ENCODE measurements at places on chromosomes 5 and 9. TPM values are rescaled to one million over a fixed set of nuclear protein-coding genes. Genes with fewer than 3 reads are reported as not detected.

GMCL2 gene
- not detected for polyA plus RNA-seq

OR1Q1 gene
- 0.29 TPM for polyA plus RNA-seq

- DNase-seq, result no peak
These were observed 14.8 kb downstream of the STXBP1 start for GRCh38 chr9:127626752-127627493.

GRCh38 chr5:72505016-72505415 lies 2.2 kb downstream of the ZNF366 start:
- no peak for DNase-seq

- no peak for DNase-seq
These were observed 43.0 kb downstream of the PARP8 start for GRCh38 chr5:50709471-50709870.

PCDHGB2 gene
- 4.5 TPM for polyA plus RNA-seq

CTSV gene
- polyA plus RNA-seq, result 3.1 TPM

- DNase-seq, result peak; percentile 97
These were observed at the start of the genes SURF1 and SURF2 for GRCh38 chr9:133356391-133357091. Gene SURF1 (minus strand): TSS chr9:133356487. CDS start chr9:133356453, 34 bp downstream. Gene SURF2 (plus strand): TSS chr9:133356550. CDS start chr9:133356593, 43 bp downstream.

GRCh38 chr5:115496936-115497576 lies 47.5 kb downstream of the FEM1C start:
- no peak for DNase-seq

TEK gene
- 0.03 TPM for polyA plus RNA-seq

FOXI1 gene
- polyA plus RNA-seq, result not detected

GRCh38 chr9:72772661-72773060 lies 180.2 kb downstream of the ALDH1A1 start:
- DNase-seq, result no peak

RARS1 gene
- polyA plus RNA-seq, result 53.5 TPM

GRCh38 chr5:91850031-91850430 lies 466.9 kb upstream of the ARRDC3 start:
- DNase-seq, result no peak

GRCh38 chr5:88502179-88503040 lies 233.8 kb upstream of the TMEM161B start:
- DNase-seq, result no peak

- no peak for DNase-seq
These were observed 354.7 kb downstream of the NDUFS4 start for GRCh38 chr5:53915120-53915519.

GRCh38 chr5:35129921-35130485 lies 82.3 kb upstream of the AGXT2 start:
- DNase-seq, result no peak

GPR150 gene
- polyA plus RNA-seq, result 0.06 TPM

GRCh38 chr5:163941079-163941478 lies 435.7 kb downstream of the MAT2B start:
- no peak for DNase-seq

DNA sequence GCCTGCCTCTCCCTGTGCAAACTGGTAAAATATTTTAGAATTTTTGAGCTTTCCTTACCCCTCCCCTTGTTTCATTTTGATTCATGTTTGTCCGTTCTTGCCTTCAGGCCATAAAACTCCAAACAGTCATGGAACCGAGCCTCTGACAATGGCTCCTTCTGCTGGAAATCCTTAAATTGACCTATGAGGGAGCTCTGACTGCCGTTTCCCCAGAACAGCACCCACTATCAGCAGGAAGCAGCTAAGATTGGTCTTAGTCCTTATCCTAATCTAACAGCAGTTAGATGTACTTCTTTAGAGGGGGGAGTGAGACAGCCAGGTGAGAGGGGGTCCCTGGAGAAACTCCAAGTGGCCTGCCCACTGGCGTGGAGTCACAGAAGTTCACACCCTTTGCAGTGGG lies 106.7 kb downstream of the FAM174A start:
- DNase-seq, result no peak

DNA sequence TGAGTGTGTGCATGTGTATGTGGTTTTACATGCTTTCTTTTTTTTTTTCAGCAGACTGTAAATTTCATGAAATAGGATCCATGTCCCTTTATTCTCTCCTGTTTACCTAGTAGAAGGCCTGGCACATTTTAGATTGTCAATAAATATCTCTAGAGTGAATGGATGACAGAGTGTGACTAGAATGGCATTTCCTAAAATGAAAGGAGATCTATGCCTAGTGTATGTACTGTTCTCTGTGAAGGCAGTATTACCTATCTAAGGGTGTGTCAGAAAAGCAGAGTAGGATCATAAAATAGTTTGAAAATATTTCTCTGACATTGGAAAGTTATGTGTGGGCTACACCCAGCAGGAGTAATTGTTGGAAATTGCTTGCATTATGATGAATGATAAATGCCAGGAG lies 1876.0 kb upstream of the C9orf72 start:
- DNase-seq, result no peak

DNA sequence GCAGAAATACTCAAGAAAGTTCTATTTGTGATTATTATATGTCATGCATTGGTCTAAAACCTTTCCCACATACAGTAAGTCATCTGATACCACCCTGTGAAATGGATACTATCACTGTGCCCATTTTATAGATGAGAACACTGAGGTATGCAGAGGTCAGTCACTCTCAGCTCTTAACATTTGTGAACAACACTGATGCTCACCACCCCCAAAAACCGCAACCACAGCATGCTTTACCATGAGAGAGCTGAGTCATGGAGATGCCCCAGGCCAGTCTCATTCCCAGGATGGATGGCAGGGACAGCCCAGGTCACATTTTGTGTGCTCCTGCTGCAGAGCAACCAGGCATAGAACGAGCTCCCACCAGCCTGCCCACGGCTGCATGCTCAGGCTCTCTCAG lies 53.5 kb upstream of the IRX1 start:
- DNase-seq, result no peak

DNA sequence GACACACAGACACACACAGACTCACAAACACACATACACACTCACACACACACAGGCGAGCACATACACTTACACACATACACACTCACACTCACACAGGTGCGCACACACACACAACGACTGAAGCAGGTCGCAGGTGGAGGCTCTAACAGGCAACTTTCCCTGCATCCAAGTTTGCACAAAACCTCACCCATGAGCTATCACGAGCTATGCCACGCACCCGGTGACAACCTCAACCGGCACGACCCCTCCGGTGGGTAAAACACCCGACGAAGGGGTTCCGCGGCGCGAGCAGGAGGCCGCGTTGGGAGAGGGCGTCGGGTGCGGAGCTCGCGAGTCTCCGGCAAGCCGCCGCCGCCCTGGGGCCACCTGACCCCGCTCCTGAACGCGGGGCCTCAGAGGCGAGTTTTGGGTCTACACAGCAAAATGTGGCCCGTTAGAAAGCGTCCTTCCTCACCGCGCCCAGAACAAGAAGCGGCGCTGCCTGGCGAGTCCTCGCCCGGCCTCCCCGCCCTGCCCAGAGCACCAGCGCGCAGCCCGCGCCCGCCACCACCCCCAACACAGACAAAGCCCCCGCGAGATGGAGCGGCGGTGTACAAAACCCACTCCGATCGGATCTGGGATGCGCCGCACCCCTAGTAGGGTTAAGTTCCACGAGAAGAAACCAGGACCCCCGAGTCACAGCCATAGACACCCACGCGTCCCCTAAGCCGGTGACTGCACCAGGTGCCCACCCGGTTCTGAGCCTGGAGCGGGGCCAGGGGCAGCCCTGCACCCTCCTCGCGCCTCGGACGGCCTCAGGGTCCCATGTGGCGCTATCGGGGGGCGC lies 665 bp downstream of the SLC6A3 start:
- no peak for DNase-seq

DNA sequence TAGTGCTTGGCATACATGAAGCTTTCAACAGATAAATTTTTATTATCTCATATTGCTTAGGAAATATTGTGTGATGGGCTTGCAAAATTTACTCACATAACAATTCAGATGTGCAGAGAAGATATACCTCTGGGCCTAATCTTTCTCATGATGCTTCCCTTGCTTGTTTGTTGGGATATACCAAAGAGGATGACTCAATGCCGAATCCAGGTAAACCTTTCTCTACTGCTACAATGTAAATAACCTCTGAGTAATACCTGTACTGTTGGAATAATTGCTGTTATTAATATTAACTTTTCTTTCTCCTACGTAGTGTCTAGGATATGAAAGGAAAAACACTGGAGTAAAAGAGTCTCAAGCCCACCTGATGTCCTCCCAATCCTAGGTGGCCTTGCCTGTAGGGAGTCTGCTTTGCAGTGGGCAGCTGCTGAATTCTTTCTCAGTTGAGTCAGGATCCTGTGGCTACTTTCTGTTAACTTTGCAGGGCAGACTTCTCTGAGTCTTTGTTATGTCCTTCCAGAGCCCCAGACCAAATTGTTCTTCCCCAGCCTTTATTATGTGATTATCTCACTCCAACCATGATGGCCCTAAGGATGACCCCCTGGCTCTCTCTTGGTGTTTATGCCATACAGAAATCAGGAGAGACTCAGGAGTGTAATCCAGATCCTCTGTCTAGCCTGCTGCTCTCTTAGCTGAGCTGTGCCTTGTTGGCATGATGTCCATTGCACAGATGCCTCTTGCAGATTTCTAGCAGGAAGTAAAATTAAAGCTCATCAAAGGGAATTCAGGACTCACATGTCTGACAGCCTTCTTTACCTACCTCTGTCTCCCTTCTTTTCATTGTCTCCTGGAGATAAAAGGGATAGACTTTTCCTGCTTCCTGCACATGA lies 208.1 kb downstream of the SNX18 start:
- no peak for DNase-seq

DNA sequence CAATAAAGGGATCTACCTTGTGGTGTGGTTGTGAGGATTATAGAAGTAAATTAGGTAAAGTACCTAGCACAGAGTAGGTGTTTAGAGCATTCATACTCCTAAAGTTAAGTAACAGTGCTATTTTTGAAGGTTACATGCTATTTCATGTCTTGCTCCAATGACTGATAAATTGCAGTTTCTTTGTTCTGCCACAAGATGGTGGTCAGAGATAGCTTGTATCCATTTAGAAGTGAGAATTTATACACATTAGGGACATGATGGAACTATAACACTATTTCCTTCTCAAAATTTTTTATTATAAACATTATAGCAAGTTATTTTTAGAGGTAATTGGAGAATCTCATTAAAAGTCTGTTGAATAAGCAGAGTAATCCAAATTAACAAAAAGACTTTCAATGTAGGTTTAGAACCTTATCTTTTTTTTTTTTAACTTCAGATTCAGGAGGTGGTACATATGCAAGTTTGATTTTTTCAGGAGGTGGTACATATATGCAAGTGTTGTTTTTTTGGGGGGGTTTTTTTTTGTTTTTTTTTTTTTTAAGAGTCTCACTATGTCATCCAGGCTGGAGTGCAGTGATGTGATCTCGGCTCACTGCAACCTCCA lies 17.1 kb downstream of the MTREX start:
- DNase-seq, result peak; percentile 22

- no peak for DNase-seq
These were observed 3.6 kb downstream of the RXRA start for GRCh38 chr9:134329886-134330285.

Measured in SK-N-SH (cell line).